ENCODE measurements at places on chromosomes 16 and 17.

DNA sequence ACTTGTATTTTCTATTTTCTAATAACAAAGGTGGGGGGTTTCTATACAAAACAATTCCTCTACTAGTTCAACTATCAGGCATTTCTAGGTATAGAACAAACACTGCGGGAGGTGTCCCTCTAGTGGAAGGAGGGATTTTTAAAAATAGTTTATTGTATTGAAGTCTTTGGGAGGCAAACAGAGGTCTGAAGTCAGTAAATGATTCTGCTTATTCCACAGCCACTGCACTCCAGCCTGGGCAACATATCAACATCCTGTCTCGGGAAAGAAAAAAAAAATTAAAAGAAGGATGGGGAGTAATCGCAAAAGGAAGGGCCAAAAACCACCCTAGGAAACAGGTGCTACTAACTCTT lies 648 bp upstream of the ERCC4 start:
- no peak for DNase-seq

DNA sequence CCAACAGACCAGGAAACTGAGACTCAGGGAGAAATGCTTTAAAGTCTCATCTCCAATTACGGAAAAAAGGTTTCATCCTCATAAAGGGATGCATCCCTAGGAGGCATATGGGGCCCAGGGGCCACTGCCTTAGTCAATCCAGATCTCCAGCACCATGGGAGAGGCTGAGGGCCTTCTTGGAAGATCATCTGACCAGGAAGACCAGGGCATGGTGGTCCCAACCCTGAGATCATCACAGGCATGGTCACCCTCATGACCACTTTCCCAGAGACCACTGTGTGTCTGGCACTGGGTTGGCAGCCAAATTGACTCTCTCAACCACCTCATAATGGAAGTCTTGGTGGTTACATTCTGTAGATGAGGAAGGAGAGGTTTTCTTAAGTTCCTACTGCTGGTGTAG lies 23.4 kb upstream of the CES5A start:
- DNase-seq, result no peak

- no peak for DNase-seq
Measured at GRCh38 chr17:44961921-44962350, 6.2 kb downstream of the C1QL1 start.

GRCh38 chr16:27473101-27473900 lies 71.3 kb downstream of the IL21R start:
- DNase-seq, result no peak

DNA sequence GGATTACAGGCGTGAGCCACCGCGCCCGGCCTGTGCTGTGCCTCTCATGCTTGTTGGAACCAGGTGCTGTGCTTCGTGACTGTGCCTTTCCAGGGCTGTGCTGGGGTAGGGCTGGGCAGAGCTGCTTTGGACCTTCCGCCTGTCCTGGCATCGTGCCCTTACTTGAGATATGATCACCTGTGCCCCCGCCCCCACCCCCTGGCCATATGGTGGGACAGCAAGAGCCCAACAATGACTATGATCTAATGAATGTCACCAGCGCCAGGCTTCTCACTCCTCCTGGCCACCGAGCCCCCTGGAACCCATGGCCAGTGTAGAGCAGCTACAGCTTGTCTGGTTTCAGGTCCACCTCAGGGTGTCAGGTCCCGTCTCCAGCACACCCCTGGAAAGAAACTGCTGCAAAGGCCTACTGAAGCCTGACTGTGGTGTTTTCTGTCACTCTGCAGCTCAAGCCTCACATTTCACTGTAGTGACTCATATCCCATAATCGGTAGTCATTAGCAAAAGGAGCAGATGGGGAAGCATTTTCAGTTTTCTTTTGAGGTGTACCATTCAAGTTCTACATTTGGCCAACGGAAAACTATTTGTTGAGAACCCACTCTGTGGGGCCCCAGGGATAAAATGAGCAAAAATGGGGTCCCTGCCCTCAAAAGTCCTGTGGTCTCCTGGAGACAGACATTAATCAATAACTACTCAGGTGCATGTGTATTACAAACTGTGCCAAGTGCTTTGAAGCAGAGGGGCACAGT lies 22.1 kb downstream of the FCSK start:
- DNase-seq, result no peak

- no peak for DNase-seq
Measured at GRCh38 chr16:82013139-82013538, 1.9 kb upstream of the SDR42E1 start.

DNA sequence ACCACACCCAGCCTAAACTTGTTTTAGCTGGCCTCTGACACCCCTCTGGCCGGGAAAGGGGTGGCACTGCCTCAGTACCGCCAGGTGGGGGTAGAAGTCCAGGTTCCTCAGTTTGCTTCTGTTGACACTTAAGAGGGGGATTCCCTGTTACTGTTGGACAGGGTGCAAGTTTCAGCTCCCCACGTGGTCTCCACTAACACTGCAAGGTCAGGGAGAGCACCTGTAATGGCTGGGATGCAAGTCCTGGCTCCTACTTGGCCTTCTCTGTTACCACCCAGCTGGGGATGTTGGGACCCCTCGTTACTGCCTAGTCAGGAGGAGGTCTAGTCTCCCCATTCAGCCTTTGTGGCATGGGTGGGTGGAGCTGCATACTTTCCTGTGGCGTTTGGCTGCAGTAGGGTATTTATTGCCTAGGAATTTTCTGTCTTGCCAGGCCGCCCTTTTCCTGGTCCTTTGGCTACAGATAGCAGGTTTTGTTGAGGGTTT lies 10.6 kb upstream of the MFAP4 start:
- DNase-seq, result no peak

DNA sequence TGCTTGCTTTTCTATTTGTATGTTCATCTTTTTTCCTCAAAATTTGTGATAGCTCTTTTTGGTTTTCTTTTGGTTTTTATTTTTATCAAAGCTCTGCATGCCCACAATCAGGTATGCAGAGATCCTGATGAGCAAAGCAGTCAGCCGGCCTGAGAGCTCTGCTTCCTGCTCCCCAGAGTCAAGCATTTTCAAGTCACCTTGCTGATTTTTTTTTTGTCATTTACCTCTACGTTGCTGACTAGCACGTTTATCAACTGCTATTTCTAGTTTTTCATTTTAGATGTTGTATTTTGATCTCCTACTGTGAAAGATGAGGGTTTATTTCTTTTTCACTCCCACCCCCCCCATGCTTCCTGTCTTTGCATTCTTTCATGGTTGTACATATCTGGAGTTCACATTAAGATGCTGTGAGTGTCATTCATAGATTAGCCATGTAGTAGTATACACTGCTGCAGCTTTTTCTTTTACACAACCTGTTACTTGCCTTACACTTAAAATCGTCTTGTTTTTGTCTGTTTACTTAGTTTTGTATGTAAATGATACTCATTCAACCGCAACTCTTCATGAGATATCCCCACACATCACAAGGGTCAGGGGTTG lies 196.2 kb downstream of the LGALS9B start:
- DNase-seq, result no peak

- DNase-seq, result no peak
Measured at GRCh38 chr17:19242926-19243325, 5.8 kb downstream of the EPN2 start.

- DNase-seq, result no peak
Measured at GRCh38 chr17:78716814-78717393, 65.2 kb downstream of the CYTH1 start.

DNA sequence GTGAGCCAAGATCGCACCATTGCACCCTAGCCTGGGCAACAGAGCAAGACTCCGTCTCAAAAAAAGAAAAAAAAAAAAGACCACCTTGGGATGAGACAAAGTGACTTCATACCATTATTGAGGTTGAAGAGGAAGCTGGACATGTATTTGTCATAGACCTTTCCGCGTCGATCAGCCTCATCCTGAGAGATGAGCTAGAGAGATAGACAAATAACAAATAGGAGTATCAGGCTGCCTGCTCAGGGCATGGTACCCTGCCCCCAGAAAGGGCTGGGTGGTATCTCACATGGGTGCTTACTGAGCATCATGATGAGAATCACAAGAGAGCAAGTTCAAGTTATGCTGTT lies 22.1 kb downstream of the CNTNAP1 start:
- no peak for DNase-seq

DNA sequence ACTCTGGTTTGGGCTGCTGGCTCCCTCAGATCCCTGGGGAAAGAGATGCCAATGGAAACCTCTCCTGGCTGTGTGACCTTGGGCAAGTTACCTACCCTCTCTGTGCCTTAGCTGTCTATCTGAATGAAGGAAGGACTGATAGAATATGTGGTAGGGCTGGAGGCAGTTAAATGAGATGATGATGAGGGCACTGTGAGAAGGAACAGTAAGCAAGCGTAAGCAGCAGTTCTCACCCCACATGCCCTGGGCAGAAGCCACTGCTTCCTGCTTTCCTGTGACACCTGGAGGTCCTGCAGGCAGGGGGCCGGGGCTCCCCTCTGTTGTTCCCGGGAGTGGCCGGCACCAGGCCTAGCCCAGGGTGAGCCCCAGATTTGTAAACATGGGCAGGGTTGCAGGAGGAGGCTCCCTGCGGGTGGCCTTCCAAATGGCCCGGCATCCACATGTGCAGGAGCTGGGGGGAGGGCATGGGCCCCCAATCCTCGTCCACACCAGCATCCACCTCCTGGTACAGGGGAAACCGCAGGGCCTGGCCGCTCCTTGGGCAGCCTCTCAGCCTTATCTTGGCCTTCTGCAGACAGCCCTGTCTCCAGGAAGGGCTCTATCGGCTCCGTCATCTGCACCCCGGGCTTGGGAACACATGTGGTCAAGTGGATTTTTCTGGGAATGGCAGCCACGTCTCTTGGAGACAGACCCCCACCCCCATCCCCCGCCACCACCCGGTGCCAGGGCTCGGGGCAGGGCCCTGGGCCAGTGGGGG lies 235.6 kb upstream of the GSE1 start:
- DNase-seq, result no peak

GRCh38 chr16:1809281-1809801 lies 15.8 kb upstream of the IGFALS start:
- DNase-seq, result no peak
